Activated T-cell treated with anti-CD3 and anti-CD28 coated beads, Interleukin-2, amount 50 U/mL, for 24 hours (primary cell): ENCODE measurements at places on chromosomes 13 and 19.

GRCh38 chr13:112711528-112712265, 21.9 kb downstream of the ATP11A start:
- no peak for DNase-seq
- H3K36me3 ChIP-seq: peaks cover 9% of the 10 kb centered on the region
- no peak overlapping the region for H3K4me3 ChIP-seq
- peak overlapping the region; percentile 40 for H3K27ac ChIP-seq
- peaks cover 40% of the 10 kb centered on the region for H3K4me1 ChIP-seq

DNA sequence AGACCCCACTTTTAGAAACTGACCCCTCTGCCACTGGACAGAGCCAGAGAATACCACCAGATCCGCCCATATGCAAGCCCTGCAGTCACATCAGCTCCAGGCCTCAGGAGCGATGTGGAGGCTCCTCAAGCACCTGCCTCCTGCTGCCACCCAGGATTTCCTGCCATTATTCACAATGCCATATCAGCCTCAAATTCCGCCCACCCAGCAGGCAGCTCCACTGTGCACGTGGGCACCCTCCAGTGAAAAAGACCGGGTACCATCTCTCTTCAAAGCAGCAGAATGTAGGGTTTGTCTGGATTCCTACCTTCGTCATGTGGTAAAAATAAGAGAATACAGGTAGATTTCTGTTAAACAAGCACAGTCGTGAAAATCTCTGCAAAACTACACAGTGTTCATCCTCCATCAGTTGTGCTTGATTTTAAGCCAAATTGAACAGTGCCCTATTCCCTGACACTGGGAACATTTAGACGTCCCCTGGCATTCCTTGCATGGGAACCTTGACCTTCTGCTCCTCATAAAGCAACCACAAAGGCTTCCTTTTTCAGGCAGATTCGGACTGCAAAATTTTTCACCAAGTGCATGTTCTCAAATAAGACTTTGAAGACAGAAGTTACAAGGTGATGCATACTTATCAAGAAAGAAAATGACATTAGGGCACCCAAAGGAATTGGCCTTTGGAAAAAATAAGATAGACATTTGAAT, 56.4 kb downstream of the FAM124A start:
- no peaks in the 10 kb centered on the region for H3K4me1 ChIP-seq
- no peaks in the 10 kb centered on the region for H3K27me3 ChIP-seq
- no peak for DNase-seq
- no peak overlapping the region for H3K4me3 ChIP-seq
- no peaks in the 10 kb centered on the region for H3K36me3 ChIP-seq

GRCh38 chr13:108225440-108225839, 7.2 kb downstream of the ABHD13 start:
- no peak overlapping the region for H3K4me3 ChIP-seq
- DNase-seq: no peak
- H3K36me3 ChIP-seq: peaks cover 24% of the 10 kb centered on the region
- H3K4me1 ChIP-seq: peaks cover 72% of the 10 kb centered on the region

GRCh38 chr13:114243971-114244370, 9.3 kb downstream of the CDC16 start:
- no peak overlapping the region for H3K27ac ChIP-seq
- H3K36me3 ChIP-seq: peaks cover 96% of the 10 kb centered on the region
- H3K4me1 ChIP-seq: peaks cover 27% of the 10 kb centered on the region
- H3K27me3 ChIP-seq: no peaks in the 10 kb centered on the region

DNA sequence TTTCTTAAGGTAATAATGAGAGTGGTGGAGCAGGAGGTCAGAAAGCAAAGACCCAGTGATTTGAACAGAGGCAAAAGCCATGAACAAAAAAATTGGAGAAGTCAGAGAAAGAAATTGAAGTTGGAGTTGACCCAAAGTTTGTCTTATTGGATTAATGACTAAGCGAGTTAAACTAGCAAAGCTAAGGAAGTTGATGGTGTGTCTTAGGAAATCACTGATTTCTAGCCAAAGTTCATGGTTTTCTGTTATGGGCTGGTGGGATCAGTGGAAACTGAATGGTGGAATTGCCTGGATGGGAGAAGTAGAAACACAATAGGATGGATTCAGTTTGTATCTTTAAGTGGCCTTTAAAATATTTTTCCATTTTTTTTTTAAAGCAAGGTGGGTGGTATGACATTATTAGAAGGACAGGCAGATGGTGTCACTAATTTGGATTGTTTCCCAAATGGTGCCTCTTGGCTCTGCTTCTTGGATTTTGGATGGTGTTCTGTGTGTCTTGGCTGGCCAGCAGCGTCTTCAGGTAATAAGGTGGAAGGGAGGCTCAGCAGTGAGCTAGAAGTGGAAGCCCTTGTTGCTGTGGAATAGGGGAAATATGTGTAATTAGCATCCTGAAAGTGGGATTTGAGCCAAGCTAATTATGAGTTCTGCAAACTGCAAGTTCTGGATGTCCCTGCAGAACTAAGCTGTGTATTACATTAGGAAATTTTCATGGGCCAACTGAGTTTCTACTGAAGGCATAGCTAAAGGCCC, 302.9 kb downstream of the LMO7 start:
- no peak overlapping the region for H3K27ac ChIP-seq
- H3K4me1 ChIP-seq: no peaks in the 10 kb centered on the region
- no peak for DNase-seq
- H3K4me3 ChIP-seq: no peak overlapping the region

GRCh38 chr13:60178327-60178726, 14.6 kb upstream of the DIAPH3 start:
- no peaks in the 10 kb centered on the region for H3K36me3 ChIP-seq
- no peaks in the 10 kb centered on the region for H3K4me1 ChIP-seq
- DNase-seq: no peak
- H3K27me3 ChIP-seq: peaks cover 7% of the 10 kb centered on the region

- peak overlapping the region; percentile 72 for H3K27ac ChIP-seq
- peaks cover 94% of the 10 kb centered on the region for H3K36me3 ChIP-seq
- no peaks in the 10 kb centered on the region for H3K27me3 ChIP-seq
- no peak for DNase-seq
Measured at GRCh38 chr13:113231306-113232207, 22.1 kb downstream of the CUL4A start.

GRCh38 chr19:12885749-12886650, 1.0 kb downstream of the KLF1 start:
- H3K4me1 ChIP-seq: peaks cover 32% of the 10 kb centered on the region
- peak overlapping the region; percentile 52 for H3K4me3 ChIP-seq
- no peaks in the 10 kb centered on the region for H3K27me3 ChIP-seq
- DNase-seq: no peak
- H3K36me3 ChIP-seq: peaks cover 1% of the 10 kb centered on the region
- H3K27ac ChIP-seq: no peak overlapping the region

DNA sequence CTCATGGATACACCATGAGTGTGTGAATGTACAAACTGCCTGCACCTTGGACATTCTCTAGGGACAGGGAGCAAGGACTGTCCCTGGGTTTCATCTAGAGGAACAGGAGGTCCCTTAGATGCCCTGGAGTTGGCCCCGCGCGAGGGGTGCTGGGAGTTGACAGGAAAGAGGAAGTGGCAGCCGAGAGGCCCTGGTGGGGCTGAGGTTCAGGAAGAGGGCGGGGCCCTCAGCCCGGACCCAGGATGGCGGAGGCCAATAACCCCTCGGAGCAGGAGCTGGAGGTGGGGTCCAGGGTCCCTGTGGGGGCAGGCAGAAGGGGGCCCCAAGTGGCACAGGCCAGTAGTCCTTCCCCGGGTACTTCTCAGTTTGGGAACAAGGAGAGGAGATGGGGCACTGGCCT, 6.9 kb downstream of the PKN1 start:
- peak overlapping the region; percentile 94 for H3K27ac ChIP-seq
- peak overlapping the region; percentile 87 for H3K4me3 ChIP-seq
- peak; percentile 85 for DNase-seq
- peaks cover 67% of the 10 kb centered on the region for H3K36me3 ChIP-seq
- peaks cover 47% of the 10 kb centered on the region for H3K4me1 ChIP-seq

DNA sequence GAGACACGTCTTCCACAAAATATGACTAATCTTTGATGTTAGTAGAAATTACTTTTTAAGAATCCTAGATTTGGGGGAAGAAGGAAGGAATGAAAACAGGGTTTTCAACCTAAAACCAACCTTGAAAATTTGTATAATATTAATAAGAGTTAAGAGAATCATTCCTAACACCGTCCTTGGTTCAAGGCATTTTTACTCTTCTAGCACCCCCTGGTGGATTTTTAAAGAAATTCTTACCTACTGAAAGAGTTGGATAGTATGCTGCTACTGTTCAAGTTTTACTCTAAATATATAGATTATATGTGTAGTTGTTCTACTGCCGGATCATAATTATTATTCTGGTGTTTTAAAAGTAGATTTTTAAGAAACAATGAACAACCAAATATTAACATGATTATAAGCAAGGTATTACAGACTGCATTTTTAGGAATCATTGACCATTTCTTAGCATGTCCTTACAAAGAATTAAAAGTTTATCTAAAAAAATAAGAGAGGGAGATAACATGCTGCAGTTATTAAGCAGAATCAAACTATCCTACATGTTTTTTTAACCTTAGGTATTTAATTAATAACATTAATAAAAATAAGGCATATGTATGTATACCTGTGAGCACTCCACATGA, 7.4 kb upstream of the SLITRK6 start:
- no peaks in the 10 kb centered on the region for H3K4me1 ChIP-seq
- H3K27ac ChIP-seq: no peak overlapping the region
- no peaks in the 10 kb centered on the region for H3K36me3 ChIP-seq
- no peaks in the 10 kb centered on the region for H3K27me3 ChIP-seq

- no peak overlapping the region for H3K27ac ChIP-seq
- peaks cover 71% of the 10 kb centered on the region for H3K27me3 ChIP-seq
- DNase-seq: peak; percentile 42
- H3K36me3 ChIP-seq: no peaks in the 10 kb centered on the region
- peak overlapping the region; percentile 59 for H3K4me3 ChIP-seq
Measured at GRCh38 chr19:5339950-5340636, 519 bp downstream of the PTPRS start.

- no peak overlapping the region for H3K4me3 ChIP-seq
- no peaks in the 10 kb centered on the region for H3K4me1 ChIP-seq
- no peak for DNase-seq
- no peaks in the 10 kb centered on the region for H3K36me3 ChIP-seq
- H3K27ac ChIP-seq: no peak overlapping the region
- H3K27me3 ChIP-seq: no peaks in the 10 kb centered on the region
Measured at GRCh38 chr19:31962561-31962996, 382.8 kb upstream of the ZNF507 start.

DNA sequence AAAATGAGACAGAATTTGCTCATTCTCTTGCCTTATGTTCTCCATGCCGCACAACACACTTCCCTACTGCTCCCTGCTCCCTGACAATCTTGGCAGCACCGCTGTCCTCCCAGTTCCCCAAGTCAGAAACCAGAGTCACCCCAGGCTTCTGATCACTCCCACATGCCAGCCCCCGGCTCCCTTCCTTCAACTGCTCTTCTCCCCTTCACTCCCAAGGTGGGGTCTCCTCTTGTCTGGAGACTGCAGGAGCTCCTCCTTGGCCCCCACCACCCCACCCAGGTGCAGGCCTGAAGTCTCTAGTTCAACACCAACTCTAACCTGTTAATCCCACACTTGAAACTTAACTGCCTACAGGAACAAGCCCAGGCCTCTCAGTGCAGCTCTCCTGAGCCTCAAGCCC, 16.8 kb upstream of the AKAP8 start:
- no peak for DNase-seq
- peaks cover 89% of the 10 kb centered on the region for H3K36me3 ChIP-seq
- H3K4me3 ChIP-seq: no peak overlapping the region
- H3K4me1 ChIP-seq: peaks cover 7% of the 10 kb centered on the region
- H3K27ac ChIP-seq: peak overlapping the region; percentile 47

DNA sequence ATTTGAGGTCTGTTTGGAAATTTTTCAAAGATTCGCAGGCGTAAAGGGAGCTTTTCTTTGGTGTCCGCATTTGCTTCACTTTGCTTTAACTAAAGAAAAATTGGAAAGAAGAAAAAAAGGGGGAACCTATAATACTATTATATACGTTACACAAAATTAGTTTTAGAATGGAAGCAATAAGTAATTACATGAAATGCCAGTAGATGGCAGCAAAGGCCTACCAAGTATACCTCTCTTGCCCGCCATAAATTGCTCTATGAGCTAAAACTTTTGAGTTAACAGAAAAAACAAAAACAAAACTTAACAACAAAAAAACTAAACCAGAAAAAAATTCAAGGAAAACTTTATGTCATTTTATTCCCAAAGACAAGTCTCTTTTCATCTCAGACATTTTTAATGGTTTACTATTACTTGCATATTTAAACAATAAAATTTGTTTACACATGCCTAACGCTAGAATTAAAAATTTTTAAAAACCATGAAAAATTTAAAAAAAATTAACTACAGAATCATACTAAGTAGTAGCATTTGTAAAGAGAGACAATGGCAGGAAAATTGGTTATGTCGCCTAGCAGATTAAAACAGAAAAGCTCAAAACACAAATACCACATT, 271.4 kb downstream of the NALCN start:
- no peak overlapping the region for H3K4me3 ChIP-seq
- no peaks in the 10 kb centered on the region for H3K4me1 ChIP-seq
- no peak for DNase-seq
- peaks cover 46% of the 10 kb centered on the region for H3K27me3 ChIP-seq
- no peaks in the 10 kb centered on the region for H3K36me3 ChIP-seq

DNA sequence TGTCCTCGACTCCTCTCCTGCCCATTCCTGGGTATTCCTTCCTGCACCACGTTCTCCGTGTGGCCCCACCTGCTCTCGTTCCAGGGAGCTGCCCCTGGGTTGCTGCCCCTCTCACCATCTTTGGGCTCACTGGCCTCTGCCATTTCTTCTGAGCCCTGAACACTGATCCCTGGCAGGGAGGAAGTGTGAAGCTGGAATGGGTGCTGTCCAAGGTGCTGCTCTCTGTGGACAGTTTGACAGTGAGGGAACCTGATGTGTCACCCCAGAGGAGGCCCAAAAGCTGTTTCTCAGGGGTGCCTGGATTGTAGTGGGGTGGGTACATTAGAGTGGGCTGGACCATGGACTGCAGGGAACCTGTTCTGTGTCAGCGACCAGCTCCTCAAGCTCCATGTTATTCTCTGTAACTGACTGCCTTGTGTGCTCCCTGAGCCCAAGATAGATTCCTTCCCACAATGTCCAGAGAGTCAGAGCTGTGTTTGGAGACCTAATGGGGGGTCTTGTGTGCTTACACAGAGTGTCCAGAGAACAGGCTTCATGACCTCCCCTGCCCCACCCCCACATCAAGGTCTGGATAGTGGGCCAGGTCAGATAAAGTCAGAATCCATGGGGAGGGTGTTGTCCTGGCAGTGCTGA, 7.2 kb upstream of the CEACAM8 start:
- H3K4me3 ChIP-seq: no peak overlapping the region
- DNase-seq: no peak
- no peaks in the 10 kb centered on the region for H3K4me1 ChIP-seq
- H3K36me3 ChIP-seq: no peaks in the 10 kb centered on the region

- H3K4me1 ChIP-seq: no peaks in the 10 kb centered on the region
- H3K4me3 ChIP-seq: no peak overlapping the region
- no peaks in the 10 kb centered on the region for H3K36me3 ChIP-seq
- no peak for DNase-seq
Measured at GRCh38 chr19:28915202-28915601, 297.7 kb downstream of the UQCRFS1 start.

GRCh38 chr19:57664269-57665127, 4.2 kb upstream of the ZSCAN4 start:
- peak overlapping the region; percentile 69 for H3K4me3 ChIP-seq
- peaks cover 58% of the 10 kb centered on the region for H3K27me3 ChIP-seq
- no peak overlapping the region for H3K27ac ChIP-seq
- H3K36me3 ChIP-seq: no peaks in the 10 kb centered on the region
- peak; percentile 29 for DNase-seq

GRCh38 chr19:29303069-29303718, 90.2 kb upstream of the UQCRFS1 start:
- peaks cover 20% of the 10 kb centered on the region for H3K27me3 ChIP-seq
- H3K36me3 ChIP-seq: no peaks in the 10 kb centered on the region
- no peak overlapping the region for H3K4me3 ChIP-seq
- no peak for DNase-seq

- H3K27me3 ChIP-seq: no peaks in the 10 kb centered on the region
- no peak overlapping the region for H3K4me3 ChIP-seq
- no peak for DNase-seq
- H3K4me1 ChIP-seq: no peaks in the 10 kb centered on the region
- no peak overlapping the region for H3K27ac ChIP-seq
- H3K36me3 ChIP-seq: no peaks in the 10 kb centered on the region
Measured at GRCh38 chr13:80227645-80228044, 113.3 kb downstream of the SPRY2 start.
